ENCODE measurements at places on chromosomes 4 and X.

DNA sequence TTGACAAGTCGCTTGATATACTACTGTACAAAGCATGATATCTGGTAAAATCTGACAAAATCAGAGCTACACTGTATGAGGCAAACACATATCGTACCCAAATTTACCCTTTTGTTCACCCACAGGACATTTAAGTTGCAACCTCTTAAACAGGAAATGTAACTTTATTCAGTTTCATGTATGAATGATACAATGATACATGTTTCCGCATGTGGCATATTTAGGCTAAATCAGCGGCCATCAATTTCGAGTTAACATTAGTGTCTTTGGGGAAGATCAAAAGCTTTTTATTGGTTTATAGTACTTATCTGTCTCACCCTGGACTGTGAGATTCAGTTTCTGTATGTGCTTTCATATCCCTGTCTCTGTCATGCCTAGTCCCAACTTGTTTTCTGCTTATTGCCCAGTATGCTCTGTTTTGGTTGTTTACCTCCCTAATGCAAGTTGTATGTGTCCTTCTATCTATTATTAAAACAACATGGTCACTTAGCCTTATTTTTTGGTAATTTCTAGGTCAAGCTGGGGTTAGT lies 97.3 kb upstream of the HPRT1 start:
- DNase-seq: no peak

- DNase-seq: no peak
Observed at GRCh38 chr4:40482985-40483647, 146.5 kb downstream of the RBM47 start.

GRCh38 chr4:94419549-94419948 lies 32.2 kb upstream of the PDLIM5 start:
- no peak for DNase-seq

- DNase-seq: no peak
Observed at GRCh38 chr4:25888781-25889180, 25.2 kb upstream of the SMIM20 start.

- DNase-seq: no peak
Observed at GRCh38 chr4:77121736-77122240, 35.2 kb upstream of the CCNG2 start.

- DNase-seq: no peak
Observed at GRCh38 chrX:8689473-8689872, 42.5 kb downstream of the ANOS1 start.

DNA sequence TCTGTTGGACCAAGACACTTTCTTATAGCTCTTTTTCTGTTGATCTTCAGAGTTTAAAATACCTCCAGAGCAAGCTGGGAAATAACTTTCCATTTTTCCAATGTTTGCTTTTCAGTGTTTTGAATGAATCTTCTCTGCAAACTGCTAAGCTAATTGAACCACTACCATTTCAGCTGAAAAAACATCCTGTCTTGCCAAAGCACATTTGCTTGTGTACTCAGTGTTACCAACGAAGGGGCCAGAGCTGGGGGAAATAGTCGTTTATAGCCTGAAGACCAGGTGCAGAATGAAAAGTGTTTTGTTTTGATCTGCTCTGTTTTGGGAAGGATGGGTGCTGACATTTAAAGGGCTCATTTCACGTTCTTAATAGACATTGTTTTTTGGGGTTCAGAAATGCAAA lies 88.4 kb upstream of the CLNK start:
- no peak for DNase-seq

DNA sequence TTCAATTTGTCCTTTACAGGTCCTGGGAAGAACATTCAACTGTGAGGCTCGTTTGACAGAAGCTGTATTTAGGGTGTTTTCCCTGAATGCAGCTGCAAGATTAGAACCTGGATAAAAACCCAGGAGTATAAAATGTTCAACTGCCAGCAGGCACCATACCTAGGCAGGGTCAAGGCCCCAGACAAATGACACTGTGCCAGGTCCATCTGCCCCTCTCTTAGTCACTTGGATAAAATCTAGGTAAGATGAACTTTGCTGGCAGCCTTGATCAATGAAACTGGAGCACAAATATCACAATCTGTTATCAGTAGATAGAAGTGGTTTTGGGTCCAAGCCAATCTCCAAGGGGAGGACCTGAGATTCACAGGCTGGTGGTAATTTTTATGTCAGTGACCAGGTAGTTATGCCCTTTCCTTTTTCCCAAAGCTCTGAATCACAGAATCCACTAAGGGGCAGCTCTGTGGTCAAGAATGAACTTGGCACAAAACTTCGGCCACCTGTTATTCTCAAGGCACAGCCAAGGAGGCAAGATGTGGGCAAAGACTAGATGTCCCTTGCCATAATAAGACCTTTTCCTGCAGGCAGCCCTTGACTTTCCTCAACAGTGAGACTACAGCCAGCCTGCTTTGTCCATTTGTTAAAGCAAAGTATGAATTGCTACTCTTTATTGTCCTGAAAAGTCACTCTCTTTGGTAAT lies 501.0 kb downstream of the PPARGC1A start:
- DNase-seq: no peak

DNA sequence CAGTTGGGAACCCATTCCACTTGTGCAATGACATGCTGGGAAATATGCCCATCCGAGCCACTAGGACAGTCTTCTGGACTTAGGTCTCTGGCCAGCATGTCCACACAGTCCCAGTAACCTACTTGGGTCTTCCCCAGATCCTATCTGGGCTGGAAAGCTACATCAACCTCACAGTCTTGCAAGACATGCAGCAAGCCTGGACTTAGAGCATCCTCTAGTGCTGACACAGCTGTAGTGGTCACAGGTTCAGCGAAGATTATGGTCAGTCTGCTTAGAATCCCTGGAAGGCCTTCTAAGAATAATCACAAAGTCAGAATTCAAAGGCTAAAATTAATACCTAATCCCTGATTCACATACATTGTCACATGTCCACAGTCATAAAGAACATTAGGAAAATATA lies 842.7 kb downstream of the STPG2 start:
- no peak for DNase-seq

DNA sequence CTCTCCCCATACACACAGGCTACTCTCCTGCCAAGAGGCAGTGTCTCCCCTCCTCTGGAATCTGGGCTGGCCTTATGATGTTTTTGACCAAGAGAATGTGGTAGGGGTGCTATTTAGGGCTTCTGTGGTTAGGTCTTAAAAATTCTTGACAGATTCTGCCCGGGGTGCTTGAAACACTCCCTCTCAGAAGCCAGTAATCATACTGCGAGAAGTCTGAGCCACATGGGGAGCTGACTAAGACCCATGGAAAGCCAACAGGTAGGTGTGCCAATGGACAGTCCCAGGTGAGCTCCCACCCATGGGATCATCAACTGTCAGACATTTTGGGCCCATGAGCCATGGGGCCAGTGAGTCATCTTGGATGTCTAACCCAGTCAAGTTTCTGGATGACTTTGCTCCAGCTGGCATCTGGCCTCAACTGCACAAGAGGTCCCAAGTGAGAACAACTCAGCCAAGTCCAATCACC lies 315.7 kb downstream of the FBXW7 start:
- DNase-seq: no peak

DNA sequence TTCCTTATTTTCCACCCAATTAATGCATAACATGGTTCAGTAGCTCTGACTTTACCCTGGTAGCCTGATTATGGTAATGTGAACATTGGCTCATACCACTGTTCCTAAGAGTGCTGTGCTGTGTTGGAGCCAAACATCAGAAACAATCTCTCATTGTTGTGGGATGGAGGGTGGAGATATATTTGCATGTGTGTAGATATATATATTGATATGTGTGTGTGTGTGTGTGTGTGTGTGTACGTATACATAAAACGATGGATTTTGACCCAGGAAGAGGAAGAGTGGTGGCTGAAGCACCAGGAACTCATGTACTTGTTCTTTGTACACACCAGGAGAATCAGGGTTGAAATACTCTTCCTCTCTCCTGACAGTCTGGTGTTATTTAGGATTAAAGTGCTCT lies 247.7 kb downstream of the IL15 start:
- DNase-seq: no peak

- no peak for DNase-seq
Observed at GRCh38 chrX:40012868-40013265, 84.9 kb downstream of the BCOR start.

DNA sequence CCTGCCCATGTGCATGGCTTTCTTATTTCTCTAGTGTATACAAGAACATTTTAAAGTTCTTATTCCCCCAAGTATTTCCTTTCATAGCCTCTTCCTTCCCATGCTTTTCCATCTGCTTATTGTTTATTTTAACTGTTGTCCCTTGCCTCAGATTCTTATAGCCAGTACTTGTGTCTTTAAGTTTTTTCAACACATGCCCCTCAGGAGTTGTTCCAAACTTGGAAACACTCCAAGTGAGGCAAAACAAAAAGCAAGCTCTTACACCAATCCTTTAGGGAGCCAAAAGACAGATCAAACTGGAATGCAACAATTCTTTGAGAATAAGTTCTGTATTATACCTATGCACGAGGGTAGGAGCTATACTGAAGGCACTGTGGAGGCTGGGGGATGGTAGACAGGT lies 222.0 kb upstream of the STK26 start:
- DNase-seq: no peak

- no peak for DNase-seq
Observed at GRCh38 chr4:97386969-97387368, 756.3 kb downstream of the STPG2 start.

- no peak for DNase-seq
Observed at GRCh38 chr4:155907556-155907955, 4.1 kb downstream of the TDO2 start.

- no peak for DNase-seq
Observed at GRCh38 chr4:173252024-173252935, 81.9 kb downstream of the HMGB2 start.

GRCh38 chrX:115067812-115068211 lies 50.4 kb upstream of the IL13RA2 start:
- DNase-seq: no peak

DNA sequence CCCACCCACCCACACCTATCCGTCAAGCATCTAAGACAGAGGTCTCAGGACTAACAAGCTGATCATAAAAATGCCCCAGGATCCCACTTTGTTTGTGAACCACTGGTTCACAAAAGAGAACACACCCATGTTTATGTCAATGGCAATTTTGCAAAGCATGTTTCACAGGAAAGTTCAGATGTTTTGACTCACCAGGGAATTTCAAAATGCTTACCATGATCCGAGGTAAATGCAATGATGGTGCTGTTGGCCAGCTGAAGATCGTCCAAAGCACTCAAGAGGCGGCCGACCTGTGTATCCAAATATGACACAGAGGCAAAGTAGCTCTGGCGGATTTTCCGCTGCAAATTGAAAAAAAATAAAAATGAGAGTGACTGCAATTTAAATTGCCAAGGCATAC lies 15.0 kb downstream of the IDS start:
- no peak for DNase-seq

- no peak for DNase-seq
Observed at GRCh38 chr4:14883166-14883565, 119.1 kb upstream of the CPEB2 start.

GRCh38 chr4:76874176-76874575 lies 23.8 kb downstream of the SOWAHB start:
- DNase-seq: no peak

DNA sequence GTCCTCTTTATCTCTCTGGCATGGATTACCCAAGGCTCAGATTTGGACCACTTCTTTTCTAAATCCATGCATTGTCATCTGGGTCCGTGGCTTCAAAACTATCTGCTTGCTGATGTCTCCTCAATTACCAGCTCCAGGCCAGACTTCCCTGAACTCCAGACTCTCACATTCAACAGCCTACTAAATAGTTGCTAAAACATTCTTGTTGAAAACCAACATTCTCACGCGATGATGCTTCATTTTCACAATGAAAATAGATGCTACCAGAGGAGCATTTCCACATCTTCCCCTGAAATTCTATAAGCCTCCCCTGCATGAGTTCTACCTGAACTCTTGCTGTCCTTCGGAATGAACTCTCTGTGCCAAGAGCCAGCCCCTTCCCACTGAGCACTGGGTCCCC lies 5.2 kb upstream of the TLR6 start:
- DNase-seq: no peak

GRCh38 chr4:86586160-86586572 lies 7.9 kb upstream of the PTPN13 start:
- no peak for DNase-seq

DNA sequence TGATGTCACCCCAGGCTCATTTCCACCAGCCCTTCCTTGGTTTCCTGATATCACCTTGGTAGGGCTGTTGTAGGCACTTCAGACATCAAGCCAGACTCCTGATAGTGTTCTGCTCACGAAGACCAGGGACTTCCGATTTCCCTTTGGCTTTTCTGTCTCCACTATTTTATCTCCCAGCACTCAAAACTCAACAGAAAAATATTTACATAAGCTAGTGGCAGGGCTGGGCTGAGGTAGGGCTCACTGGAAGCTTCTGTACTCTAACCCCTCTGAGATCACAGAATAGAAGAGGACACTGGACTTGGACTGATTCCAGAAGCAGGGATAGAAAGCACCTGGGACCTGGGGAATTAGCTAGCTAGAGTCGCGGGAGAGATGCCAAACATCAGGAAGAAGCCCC lies 34.4 kb upstream of the EFNB1 start:
- DNase-seq: no peak

DNA sequence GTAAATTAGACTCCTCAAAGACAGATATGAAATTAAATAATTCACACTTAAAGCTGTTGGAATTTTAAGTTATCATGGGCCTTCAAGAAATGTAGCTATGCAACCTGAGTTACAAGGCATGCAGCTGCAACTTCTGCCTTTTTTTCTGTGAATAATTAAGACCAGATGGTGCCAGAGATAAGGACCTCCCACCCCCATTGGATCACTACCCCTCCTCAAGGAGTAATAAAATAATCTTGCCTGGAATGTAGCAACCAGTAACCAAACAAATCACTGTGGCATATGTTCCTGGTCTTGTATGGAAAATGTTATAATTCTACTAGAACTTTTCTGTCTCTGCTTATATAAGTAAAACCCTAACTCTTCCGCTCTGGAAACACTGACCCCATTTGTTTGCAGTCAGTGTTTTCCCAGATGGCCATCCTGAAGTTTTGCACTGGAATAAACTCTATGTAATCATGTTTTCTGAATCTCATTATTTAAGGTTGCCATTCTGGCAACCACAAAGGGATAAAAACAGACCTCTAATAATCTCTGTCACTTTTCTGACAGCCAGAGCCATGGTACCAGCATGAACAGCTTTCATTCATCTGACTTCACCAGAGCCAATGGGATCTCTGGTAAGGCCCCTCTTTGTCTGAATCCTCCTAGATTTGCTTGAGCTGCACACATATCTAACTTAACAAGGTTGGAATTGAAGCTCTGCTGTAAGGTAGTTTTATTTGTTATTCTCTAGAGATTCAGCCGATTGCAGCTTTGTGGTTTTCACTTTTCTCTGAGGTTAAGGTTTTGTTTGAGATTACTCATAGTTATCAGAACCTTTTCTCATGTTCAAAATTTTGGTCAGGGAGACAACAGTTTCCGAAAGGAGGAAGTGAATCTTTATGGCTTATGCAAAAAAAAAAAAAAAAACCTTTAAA lies 274.6 kb downstream of the NAF1 start:
- no peak for DNase-seq

DNA sequence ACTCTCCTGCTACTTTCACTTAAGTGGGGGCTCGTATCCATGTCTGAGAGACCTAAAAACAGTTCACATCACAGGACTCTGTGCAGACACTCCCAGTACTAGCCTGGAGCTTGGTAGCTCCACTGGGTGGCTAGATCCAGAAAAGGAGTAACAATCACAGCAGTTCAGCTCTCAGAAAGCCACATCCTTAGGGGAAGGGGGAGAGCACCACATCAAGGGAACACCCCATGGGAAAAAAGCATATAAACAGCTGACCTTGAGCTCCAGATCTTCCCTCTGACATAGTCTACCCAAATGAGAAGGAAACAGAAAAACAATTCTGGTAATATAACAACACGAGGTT lies 175.8 kb downstream of the FAM13A start:
- DNase-seq: no peak
